ENCODE measurements at places on chromosomes 13 and 19.

DNA sequence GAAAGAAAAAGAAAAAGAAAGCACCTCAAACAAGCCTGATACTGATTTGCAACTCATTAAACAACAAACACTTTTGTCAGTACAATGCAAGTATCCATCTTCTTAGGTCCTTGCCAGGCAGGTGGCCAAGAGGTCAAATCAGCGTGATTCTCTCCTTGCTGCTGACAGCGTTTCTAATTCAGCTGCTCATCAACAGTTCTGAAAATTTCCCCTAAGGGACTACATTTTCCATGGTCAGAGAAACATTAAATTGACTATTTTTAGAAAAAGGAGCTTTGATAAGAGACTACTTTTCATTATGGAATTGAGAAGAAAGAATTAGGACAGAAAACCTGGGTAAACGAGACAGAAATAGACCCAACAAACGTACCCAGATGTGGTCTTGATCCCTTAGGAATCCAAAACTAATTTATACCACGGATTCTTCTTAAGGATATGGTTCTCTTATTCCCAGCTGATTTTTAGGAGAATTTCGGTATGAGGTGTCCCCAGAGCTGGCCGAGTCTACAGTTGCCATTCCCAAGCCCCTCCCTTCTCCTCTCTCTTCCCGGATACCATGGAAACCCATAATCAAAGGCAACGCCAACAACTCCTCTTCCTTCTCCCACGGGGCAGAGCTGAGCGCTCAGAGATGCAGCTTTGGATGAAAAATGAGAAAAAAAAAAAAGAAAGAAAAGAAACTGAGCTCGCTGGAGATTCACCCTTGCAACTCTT is 29.5 kb upstream of the CEBPG start:
- DNase-seq: no peak

GRCh38 chr13:27081893-27082679 is 89.5 kb downstream of the USP12 start:
- DNase-seq: no peak

- peak; percentile 78 for DNase-seq
Observed at GRCh38 chr13:31199849-31200636, at the start of gene B3GLCT. Gene B3GLCT, plus strand, starts transcription at chr13:31199975. Its CDS starts 110 bp downstream, at chr13:31200085.

- DNase-seq: no peak
Observed at GRCh38 chr13:20049558-20050473, 91.3 kb downstream of the ZMYM2 start.

- DNase-seq: peak; percentile 26
Observed at GRCh38 chr19:2533686-2534422, 57.9 kb downstream of the GADD45B start.

GRCh38 chr13:113122550-113123225 is at the start of gene F10:
Gene F10, plus strand, starts transcription at chr13:113122799. Its CDS starts 57 bp downstream, at chr13:113122856.
- no peak for DNase-seq

DNA sequence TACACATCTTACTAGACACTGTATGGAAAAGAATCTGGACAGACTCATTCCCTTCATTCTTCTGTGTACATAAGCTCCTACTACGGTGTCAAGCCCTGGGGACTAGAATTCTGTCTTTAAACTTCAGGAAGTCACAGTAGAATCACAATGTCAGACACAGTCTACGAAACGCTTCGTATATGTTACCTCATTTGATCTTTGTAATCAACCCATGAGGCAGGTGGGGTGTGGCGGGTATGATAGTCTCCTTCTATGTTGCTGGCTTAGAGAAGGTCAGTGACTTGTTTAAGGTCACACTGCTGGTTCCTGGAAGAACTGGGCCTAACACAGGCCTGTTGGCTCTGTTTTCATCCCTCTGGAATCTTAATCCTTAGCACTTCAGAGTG is 32.2 kb upstream of the TPT1 start:
- DNase-seq: no peak

GRCh38 chr13:36858290-36858689 is 39.3 kb downstream of the RFXAP start:
- peak; percentile 9 for DNase-seq

DNA sequence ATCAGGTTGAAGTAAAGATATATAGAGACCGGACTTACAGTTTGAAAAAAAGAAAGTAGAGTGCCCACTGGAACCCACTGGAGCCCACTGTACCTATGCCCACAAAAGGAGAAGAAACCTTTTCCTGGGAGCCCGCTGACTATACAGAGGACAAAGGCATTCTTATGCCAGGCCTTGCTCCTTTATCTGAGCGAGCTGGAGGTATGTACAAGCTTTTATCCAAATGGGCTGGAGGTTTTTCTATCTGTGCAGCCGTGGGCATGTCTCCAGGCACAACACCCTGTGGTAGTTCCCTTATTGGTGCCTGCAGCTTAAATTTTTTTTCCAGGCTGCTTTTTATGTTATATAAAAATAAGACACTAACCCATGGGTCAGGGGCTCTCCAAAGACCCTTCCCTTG is 8.4 kb downstream of the ZNF234 start:
- no peak for DNase-seq

DNA sequence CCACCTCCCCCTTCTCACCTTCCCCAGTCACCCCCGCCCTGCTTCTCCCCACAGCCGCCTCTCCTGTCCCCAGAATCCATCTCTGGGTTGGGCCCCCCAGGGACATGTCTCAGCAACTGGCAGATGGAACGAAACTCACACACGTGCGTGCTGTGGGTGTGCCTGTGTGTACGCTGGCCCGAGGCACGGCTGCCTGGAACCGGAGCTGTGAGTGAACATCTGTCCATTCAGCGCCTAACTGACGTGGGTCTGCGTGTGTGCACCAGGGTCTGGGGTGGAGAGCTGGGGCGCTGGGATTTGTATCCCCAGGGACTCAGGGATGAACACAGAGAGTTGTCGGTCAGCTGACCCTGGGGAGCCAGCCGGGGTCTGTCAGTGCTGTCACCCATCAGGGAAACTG is 752 bp upstream of the HAS1 start:
- DNase-seq: no peak

DNA sequence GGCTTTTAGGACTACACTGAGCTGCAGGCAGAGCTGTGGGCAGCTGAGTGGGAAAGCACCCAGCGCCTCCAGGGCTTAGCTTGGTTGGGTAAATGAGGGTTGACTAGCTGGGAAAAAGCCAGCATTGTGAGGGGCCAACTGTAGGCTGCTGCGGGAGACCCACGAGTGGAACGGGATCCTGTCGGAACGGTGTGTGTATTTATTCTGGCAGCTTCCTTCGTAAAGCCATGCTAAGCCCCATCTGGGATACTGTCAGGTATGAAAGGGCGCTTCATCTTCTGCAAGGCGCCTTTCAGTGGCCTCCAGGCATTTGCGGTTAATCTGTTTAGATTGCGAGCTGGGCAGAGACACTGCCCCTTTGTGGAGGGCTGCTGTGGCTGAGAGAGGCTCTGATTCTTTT is 39.5 kb upstream of the CNMD start:
- no peak for DNase-seq

DNA sequence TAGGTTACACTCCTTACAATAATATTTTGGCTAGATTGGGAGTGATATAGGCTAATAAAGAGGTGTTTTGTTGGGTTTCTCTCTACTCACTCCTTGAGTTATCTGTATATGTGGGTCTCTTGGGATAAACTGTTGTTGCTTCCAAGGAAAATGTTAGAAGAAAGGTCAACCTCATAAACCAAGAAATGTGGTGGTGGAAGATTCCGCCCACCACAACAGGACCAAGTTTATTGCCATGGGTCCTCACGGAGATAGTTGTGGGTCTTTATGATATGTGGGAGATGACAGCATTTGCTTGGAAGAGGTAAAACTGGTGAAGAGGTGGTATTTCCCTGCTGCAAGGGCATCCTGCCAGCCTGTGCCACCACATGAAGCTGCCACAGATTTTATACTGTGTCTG is 259.6 kb downstream of the DCLK1 start:
- DNase-seq: no peak

DNA sequence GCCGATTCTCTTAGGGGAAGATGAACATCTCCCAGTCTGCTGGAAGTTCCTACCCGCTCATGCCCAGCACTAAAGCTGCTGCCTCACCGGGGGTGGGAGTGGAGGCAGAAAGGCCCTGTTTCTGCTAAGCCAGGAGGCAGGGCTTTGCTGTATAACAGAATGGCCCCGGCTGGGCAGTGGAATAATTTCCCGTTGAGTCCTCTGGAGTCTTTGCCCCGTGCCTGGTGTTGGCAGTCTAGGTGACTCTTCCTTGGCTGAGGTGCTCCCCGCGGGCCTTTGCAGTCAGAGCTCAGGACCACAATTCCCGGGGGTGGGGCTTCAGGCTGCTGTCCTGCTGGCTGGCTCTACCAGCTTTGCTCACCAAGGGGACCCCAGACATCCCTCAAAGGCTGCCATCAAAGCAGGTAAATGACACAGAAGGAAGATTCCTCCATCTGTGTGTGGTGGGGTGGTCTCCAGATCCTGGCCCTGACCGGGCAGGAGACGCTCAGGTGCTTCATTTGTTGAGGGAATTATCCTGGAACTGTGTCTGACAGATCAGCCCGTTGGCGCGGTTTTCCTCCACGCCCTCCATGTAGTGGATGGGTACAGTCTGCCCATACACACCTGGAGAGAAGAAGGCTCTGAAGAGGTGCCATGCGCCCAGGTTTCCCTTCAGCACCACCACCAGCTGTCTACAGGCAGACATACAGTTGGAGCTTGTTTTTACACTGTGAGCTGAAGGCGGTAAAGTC is 209.9 kb downstream of the TEX29 start:
- DNase-seq: no peak

GRCh38 chr19:6450166-6450565 is 9.4 kb downstream of the SLC25A23 start:
- no peak for DNase-seq

- no peak for DNase-seq
Observed at GRCh38 chr13:92677571-92677970, 549.0 kb upstream of the GPC6 start.

DNA sequence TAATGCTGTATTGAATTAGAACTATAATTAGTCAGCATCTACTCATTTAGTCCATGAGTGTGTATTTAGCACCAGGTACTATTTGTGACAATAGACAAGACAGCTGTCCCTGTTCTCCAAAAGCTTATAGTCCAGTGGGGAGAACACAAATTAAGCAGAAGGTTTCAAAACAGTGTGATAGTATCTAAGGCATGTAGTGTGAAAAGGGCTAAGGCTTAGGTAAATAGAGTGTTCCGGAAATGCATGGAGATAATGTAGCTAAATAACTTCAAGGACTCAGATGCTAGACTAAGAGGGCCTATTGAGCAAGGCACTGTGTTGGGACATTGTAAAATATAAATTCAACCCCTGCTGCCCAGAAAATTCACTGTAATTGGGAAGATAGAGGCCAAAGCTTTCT is 144.1 kb upstream of the MIR17HG start:
- DNase-seq: no peak

- no peak for DNase-seq
Observed at GRCh38 chr19:2041433-2041682, 9.7 kb downstream of the MKNK2 start.

DNA sequence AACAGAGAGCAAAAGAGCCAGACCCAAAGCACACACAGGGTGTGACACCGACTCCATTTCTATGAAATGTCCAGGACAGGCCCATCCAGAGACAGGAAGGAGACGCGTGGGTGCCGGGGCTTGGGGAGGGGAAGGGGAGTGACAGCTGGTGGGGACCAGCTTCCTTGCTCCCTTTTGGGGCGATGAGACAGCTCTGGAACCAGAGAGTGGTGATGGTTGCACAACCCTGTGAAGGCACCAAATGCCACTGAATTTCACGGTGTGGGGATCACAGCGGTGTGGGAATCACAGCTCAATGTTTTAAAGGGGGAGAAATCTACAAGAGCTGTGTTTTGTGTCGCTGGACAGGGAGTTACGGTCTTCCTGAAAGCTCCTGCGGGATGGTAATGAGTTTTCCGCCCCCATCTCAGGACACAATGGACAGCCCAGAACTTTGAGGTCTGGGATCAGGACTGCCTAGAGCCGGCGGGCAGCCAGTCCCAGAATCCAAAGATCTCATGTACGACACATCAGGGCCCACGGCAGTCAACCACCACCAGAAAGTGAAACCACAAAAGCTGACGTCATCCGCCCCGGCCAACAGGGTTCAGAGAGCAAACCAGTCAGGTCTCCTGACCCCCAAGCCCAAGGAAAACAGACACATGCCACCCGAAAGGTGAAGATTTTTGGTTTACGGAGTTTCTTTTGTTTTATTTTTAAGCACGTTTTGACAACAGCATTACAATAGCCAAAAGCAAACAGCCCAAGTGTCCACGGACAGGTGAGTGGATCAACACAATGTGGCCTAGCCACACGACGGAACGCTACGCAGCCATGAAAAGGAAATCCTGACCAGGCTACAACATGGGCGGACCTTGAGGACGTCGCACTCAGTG is 7.3 kb downstream of the SGTA start:
- peak; percentile 59 for DNase-seq

DNA sequence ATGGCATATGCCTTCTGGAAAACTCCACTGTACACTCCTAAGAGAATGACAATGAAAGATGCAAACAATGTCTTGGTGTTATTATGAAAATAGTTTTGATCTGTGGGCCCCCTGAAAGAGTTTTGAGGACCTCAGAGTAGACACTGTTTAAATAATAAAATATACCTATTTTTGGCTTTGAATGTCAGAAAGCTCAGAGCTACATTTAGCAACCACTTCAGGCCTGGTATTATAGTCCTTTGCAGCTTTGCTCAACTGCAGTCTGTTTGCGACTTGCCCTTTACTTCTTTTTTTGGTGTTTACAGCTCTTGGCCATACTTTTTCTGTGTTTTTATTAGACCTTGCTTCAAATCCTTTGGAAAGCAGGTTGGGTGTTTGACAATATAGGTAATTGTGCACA is 5.8 kb upstream of the UBE2L5 start:
- DNase-seq: no peak

GRCh38 chr19:29320086-29320485 is 107.1 kb upstream of the UQCRFS1 start:
- no peak for DNase-seq

DNA sequence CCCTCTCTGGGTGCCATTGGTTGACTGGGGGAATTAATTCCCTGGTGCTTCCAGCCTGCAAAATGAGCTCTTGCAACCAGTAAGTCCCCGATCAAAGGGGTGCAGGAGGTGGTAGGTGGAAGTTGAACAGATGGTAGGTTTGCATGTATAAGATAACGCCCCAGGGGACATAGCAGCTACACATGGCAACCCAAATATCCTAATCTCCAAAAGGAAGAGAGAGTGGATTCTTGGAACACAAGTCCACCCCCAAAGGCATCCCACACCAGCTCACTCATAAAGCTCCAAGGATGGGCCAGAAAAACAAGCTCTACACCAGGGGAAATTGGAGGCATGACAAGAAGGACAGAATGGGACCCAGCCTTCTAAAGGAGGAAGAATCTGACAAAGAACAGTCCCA is 4.8 kb downstream of the CD209 start:
- DNase-seq: no peak

DNA sequence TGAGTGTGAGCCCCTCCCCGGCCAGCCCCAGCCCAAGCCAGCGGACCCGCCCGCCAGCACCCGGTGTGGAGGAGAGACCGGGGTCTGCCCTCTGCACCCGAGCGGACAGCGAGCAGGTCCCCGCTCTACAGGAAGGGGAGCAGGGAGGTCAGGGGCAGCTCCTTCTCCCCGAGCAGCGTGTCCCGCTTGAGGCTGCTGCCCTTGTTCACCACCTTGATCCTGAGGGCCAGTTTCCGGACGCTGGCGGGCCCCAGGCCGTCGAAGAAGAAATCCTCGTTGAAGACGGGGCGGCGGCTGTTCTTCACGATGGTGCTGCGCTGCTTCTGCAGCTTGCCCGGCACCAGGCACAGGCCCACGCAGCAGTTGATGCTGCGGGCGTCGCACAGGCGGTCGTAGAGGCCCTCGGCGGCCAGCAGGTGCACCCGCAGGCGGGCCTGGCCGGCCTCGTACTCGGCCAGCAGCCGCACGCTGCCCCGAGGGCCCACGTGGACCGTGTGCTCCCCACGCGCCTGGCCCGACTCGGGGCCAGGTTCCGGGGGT is 1.9 kb downstream of the C2CD4C start:
- DNase-seq: no peak

Measured in CD4-positive, alpha-beta T cell treated with Interleukin-4 for 4 hours (primary cell).